ENCODE measurements at places on chromosomes 12 and 14.

DNA sequence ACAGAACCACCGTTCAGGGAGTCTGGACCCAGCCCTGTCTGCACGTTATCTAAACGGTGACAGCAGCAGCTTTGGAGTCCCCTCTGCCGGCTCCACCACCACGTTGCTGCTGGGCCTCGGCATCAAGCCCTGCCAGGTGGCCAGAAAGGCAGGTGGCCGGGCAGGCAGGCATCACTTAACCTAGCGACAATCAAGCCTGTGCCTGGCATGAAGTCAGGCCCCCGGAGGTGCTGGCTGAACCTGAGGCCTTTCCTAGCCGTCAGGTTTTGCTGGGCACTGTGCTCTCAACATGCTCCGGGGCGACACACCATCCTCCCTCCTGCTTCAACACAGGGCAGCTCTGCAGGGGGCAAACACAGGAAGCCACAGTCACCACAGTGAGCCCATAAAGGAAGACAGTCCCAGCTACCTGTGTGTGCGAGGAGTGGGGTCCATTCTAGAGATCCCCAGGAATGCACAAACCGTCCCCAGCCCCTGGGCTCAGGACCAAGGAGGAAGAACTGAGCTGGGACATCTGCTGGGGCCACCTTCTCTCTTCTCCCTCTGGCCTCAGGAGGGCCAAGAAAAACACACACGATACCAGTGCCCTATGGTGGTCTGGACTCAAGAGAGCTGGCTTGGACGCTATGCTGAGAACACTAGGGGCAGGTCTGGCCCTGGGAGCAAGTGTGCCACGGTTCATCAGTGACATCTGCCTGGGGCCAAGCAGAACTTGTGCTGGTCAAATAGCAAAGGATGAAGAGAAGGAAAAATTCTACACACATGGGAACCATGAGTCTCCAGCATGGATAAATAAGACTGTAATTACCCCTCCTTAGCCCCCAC is 44.7 kb downstream of the CCDC88C start:
- peak; percentile 65 for DNase-seq

DNA sequence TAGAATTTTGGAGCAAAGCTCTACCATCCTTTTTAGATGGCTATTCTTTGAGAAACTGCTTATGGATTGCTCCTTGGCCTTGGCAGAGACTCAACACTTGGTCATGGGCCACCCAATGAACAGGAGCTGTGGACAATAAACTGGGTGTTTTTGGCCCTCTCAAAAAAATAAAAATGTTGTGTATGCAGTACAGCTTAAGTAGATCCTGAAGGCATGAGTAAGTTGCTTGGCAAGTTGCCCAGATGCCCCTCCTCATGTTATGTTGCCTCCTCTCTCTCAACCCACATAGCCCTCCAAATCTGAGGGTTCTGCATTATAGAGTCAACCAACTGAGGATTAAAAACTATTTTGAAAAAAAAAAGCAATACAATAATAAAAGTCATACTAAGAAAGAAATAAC is 124.9 kb downstream of the ATP23 start:
- no peak for DNase-seq

DNA sequence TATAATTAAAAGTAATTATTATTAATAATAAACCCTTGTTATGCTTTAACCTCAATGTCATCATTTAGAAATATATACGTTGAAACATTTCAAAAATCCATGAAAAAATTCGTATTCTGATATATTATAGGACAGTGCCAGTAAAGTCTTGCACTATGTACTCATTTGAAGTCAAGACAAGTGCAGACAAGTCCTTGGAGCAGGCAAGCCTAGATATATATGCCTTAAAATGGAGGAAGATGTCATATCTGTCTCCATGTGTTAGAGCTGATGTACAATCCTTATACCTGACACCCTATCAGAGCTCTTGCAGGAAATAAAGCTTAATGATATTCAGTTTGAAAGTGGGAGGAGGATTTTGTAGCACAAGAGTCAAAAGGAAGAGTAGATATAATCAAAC is 310.4 kb downstream of the KCNH5 start:
- no peak for DNase-seq

DNA sequence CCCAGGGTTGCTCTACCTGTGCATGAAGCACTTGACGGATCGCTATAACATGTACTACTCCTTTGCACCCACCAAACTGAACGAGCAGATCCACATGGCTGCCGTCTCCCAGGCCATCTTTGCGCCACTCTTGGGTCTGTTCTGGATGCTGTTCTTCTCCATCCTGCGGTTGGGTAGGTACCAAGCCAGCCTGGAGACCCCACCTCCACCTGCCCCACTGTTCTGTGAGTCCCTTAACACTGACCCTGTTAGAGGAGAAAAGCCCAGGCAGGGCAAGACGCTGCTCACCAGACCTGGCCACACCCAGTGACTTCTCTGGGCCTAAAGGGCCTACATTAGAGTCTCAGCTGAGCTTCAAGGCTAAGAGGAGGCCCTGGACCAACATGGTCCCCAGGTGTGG is 21.7 kb downstream of the NGB start:
- DNase-seq: no peak

DNA sequence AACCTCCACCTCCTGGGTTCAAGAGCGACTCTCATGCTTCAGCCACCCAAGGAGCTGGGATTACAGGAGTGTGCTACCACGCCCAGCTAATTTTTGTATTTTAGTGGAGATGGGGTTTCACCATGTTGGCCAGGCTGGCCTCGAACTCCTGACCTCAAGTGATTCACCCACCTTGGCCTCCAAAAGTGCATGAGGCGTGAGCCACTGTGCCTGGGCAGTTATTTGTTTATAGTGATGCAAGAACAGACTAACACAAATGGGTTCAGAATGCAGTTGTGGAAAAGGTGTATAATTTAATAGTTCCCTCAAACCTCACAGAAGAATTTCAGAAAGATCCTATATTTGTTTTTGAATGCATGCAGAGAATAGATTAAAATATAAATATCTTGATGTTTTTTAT is 447.1 kb downstream of the ZFP36L1 start:
- DNase-seq: no peak
